ENCODE measurements at places on chromosomes 16 and 17. TPM values are rescaled to one million over a fixed set of nuclear protein-coding genes. Genes with fewer than 3 reads are reported as not detected.

Gene TEX14
- polyA plus RNA-seq = 1.6 TPM

Gene VWA3A
- 6.5 TPM for polyA plus RNA-seq

Gene FLII
- polyA plus RNA-seq = 124 TPM

DNA sequence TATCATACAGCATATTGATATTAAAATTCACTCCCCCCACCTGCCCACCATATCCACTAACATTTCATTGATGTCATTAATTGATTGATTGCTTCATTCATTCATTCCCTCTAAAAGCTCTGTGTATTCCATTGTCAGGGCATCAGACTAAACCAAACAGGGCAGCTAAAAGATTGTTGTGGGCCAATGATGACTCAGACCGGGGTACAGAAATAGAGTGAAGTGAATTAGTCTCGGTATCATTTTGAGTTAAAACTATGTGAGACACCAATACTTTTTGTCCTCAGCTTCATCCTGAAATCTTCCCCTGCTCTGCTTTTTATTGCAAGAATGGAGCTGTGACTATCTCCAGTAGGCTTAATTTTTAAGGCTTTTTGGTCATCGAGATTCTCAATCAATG is 868.3 kb downstream of the CDH11 start:
- DNase-seq = no peak

Gene ZNF646
- polyA plus RNA-seq = 11.3 TPM

Gene CALB2
- polyA plus RNA-seq = not detected

Gene FBXW10B
- polyA plus RNA-seq = 2.1 TPM

GRCh38 chr16:80200079-80200478 is 340.7 kb upstream of the DYNLRB2 start:
- no peak for DNase-seq

Gene CCDC200
- polyA plus RNA-seq = 23.6 TPM

- no peak for DNase-seq
Measured at GRCh38 chr17:19886116-19886515, 18.4 kb upstream of the ULK2 start.

DNA sequence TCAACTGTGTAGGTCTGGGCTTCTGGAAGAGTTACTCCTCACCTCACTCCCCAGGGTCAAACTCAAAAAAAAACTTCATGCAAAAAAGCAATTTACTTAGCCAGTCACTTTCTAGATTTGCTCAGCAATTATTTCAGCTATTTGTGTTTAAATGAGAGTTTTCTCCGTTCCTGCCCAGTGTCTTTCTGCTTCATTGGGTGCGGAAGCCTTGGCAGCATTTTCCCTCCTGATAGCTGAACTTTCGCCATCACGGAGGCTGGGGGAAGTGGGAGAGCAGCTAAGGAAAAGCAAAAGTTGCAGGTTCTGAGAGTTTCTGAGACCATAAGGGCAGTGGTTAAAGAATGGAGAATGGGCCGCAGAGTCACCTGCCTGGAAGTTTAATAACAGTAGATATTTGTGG is 287.1 kb upstream of the DYNLRB2 start:
- DNase-seq = no peak

Gene ZP2
- polyA plus RNA-seq = 6.4 TPM

- DNase-seq = peak; percentile 22
Measured at GRCh38 chr17:54085020-54085419, 262.3 kb downstream of the KIF2B start.

DNA sequence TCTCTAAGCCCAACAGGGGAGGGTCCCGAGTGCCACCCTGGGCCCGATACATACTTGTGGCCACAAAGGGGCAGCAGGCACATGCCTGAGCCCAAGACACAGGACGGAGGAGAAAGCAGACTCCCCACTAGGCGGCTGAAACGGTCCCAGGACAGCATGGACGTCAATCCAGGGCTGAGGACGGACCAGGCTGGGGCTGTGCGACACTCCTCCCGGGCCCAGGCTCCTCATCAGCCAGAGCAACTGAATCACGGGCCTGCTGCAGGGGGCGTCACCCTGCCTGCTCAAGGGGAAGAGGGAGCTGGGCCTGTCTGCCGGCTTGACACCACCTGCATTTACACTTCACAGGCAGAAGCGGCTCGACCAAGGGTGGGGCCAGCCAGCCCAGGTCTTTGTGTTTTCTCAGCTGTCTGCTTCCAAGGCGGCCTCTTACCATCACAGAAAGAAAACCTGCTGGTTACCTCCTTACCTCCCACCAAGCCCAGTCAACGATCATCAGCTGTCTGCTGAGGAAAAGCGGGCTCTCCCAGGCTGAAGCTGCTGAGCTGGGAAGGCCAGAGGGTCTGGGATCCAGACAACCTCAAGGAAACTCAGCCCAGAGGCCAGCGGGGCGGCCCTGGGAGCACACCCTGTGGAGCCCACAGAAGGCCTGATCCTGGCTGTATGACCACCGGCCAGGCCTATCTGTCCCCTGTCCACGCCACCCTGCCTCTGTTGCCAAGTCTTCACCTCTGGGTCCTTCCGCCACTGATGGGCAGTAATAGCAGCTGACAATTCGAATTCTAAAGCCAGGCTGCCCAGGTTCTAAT is 26.4 kb downstream of the KIFC3 start:
- DNase-seq = no peak

DNA sequence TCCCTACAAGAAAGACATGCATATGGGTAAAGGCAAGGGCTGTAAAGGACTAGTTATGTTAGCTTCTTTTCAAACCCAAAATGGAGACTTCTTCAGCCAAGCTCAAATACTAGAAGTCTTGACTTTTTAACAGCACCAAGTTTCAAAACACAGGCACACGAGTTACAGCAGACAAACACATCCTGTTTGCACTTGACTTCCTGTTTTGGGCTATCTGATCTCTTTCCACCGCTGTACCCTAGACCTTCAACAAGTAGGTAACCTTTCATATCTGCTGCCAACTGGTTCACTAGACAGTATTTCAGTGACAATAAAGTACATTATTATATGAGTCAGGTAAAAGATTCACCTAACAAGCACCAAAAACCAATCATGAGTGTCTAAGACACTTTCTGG is 12.3 kb downstream of the RFFL start:
- DNase-seq = no peak

Gene ABCC12
- 0.15 TPM for polyA plus RNA-seq

- DNase-seq = peak; percentile 54
Measured at GRCh38 chr17:78459696-78460095, 81.2 kb downstream of the PGS1 start.

- no peak for DNase-seq
Measured at GRCh38 chr16:85649411-85650134, 36.5 kb downstream of the GSE1 start.

DNA sequence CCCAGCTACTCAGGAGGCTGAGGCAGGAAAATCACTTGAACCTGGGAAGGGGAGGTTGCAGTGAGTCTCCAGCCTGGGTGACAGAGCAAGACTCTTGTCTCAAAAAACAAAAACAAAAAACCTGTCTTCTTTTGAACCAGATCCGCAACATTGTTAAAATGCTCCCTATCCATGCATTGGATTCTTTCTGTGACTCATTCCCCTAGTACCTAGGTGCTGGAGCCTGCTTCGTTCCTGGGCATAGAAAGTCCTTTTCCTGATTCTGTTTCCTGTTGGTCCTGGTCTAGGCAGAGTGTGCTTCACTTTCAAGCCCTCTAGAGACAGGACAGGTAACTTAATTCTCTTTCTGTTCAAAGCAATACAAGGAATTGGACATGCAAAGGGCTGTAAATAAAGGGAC is 5.2 kb downstream of the EPN2 start:
- no peak for DNase-seq

GRCh38 chr16:86118467-86119307 is 219.7 kb downstream of the IRF8 start:
- DNase-seq = no peak

Gene NPIPA3
- polyA plus RNA-seq = 27.0 TPM

Gene PLCD3
- 12.5 TPM for polyA plus RNA-seq

Gene CBLN1
- 0.18 TPM for polyA plus RNA-seq

Gene LGALS9B
- polyA plus RNA-seq = not detected

Gene HS3ST3A1
- polyA plus RNA-seq = 9.5 TPM

DNA sequence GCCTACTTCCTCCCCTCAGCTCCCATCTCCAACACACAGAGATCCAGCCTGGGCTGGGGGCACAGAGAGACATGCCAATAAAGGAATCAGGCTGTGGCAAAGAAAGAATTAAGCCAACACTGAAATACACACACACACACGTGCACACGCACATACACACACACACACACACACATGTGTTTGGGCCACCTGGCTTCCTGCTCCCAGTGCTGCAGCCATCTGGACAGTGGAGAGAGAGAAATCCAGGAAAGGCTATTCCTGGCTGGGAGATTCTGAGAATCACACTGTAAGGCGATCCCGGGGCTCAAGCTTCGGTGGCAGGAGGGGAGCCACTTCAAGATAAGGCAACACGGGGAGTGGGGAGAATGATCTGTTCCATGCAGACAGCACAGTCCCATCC is 72.4 kb downstream of the NOG start:
- DNase-seq = no peak

Gene RNF213
- 89.0 TPM for polyA plus RNA-seq
